Trophoblast cell (in vitro differentiated cells and primary cell): ENCODE measurements at places on chromosomes 6 and 20.

DNA sequence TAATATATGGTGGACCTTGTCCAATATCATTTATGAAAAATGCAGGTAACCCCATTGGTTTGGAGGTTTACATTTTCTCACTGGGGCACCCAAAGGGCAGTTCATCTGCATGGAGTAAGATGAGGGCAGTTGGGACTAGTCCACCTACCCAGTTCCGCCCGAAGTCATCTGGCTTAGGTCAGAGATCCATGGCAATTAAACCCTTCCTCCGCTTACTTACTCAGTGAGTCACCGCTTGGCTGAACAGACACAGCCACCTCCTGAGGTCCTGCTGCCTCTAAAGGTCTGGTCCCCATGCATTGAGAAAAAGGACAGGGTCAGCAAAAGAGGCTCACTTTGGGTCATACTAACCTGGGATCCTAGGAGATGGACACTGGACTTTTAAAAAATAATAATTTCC lies 102.9 kb upstream of the PRL start:
- no peak overlapping the region for H3K27ac ChIP-seq
- DNase-seq: no peak
- no peaks in the 10 kb centered on the region for H3K4me1 ChIP-seq
- H3K4me3 ChIP-seq: no peak overlapping the region
- H3K27me3 ChIP-seq: no peaks in the 10 kb centered on the region
- H3K36me3 ChIP-seq: no peaks in the 10 kb centered on the region

GRCh38 chr6:162181111-162181510 lies 546.5 kb downstream of the PRKN start:
- no peak overlapping the region for H3K4me3 ChIP-seq
- no peak for DNase-seq
- no peaks in the 10 kb centered on the region for H3K4me1 ChIP-seq
- H3K27ac ChIP-seq: no peak overlapping the region

DNA sequence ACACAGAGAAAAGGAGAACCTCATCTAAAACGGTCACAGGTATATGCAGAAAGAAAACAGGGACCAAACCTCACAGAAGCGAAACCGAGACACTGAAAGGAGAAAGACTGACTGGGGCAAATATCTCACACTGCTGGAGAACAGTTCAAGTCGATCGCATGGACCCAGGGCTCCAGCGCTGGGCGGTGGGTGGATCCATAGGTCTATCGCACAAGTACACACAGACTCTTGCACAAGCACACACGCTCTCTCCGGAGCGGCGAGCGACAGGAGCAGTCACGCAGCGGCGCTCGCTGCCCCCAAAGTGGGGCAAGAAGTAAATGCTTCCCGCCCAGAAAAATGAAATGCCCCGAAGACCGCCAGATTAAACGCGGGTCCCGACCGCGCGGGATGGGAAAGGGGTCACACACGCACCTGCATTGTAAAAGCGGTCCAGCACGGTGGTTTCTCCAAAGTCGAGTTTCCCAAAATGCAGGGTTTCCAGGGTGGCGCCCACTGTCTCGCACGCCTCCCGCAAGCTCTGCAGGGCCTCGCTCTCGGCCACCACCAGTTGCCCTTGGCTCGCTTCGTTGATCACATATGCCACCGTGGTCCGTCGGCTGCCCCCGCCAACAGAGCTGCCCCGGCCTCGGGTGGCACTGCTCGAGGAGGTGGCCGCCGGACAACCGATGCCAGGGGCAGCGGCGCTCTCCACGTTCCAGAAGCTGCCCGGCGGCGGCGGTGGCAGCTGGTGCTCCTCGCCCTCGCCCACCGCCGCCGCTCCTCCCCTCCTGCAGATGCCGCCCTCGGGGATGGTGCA lies 782 bp downstream of the MAP3K5 start:
- no peaks in the 10 kb centered on the region for H3K27me3 ChIP-seq
- no peaks in the 10 kb centered on the region for H3K36me3 ChIP-seq
- H3K4me1 ChIP-seq: peaks cover 7% of the 10 kb centered on the region
- H3K27ac ChIP-seq: no peak overlapping the region

DNA sequence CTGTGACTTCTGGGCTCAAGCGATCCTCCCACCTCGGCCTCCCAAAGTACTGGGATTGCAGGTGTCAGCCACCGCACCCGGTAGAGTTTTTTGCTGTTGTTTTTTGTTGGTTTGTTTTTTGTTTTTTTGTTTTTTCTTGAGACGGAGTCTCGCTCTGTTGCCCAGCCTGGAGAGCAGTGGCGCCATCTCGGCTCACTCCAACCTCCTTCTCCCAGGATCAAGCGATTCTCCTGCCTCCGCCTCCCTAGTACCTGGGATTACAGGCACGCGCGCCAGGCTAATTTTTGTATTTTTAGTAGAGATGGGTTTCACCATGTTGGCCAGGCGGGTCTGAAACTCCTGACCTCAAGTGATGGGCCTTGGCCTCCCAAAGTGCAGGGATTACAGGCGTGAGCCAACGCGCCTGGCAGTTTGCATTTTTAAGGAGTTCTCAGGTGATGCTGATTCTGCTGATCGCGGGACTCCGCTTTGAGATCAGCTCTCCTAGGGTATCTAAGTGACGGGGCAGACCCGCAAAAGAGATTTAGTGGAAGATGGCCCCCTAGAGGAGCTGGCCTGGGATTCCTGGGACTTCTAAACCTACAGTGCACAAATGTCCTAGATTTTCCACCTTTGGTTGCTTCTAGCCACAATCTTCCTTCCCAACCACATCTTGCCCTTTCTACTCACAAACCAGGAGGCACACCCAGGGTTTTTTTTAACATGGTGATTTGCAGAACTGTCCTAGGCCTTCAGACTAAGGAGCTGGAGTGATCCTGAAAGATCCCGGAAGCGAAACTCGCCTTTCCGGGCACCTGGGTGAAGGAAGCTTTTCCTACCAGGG lies 45.2 kb downstream of the DPPA5 start:
- no peaks in the 10 kb centered on the region for H3K36me3 ChIP-seq
- no peak overlapping the region for H3K27ac ChIP-seq
- DNase-seq: no peak
- H3K4me1 ChIP-seq: no peaks in the 10 kb centered on the region

DNA sequence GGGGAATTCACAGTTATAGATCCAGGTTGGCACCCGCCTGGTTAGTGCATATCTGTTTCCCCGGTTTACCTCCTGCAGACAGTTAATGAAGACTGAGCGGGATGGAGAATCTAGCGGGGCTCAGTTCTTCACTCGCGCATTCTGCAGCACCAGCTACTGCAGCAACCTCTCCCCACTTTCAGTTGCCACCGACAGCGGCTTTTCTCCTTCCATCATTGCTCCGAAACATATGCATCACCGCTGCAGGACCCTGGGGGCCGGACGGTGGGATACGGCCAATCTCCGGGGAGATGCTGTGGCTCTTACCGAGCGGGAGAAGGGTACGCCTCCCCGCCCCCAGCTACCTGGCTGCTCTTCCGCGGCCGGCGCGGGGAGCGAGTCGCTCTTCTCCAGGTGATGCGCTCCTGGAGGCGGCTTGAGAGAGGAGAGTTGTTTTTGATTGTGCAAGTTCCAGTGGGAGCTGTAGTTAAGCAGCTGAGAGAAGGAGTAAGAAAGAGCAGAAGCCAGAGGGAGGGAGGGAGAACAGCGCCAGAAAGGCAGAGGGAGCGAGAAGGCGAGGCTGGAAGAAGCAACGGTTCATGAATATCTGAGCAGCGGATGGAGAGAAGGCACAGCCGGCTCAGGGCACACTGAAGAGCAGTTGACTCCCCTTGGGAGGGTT lies at the start of gene SGK1:
TSS of gene SGK1 (minus strand) at position 642 of the 661 bp plus-strand sequence. CDS start 652 bp downstream, outside the sequence.
- peaks cover 5% of the 10 kb centered on the region for H3K4me1 ChIP-seq
- H3K36me3 ChIP-seq: no peaks in the 10 kb centered on the region
- DNase-seq: peak; percentile 41
- peaks cover 10% of the 10 kb centered on the region for H3K27me3 ChIP-seq

- DNase-seq: no peak
- H3K27me3 ChIP-seq: no peaks in the 10 kb centered on the region
- no peak overlapping the region for H3K4me3 ChIP-seq
- no peak overlapping the region for H3K27ac ChIP-seq
- no peaks in the 10 kb centered on the region for H3K4me1 ChIP-seq
Measured at GRCh38 chr6:51824940-51825339, 262.5 kb downstream of the PKHD1 start.

GRCh38 chr20:47765691-47766594 lies 19.3 kb downstream of the SULF2 start:
- H3K27ac ChIP-seq: peak overlapping the region; percentile 43
- DNase-seq: no peak
